GM13976 (cell line): ENCODE measurements at places on chromosomes 3 and 15.

- DNase-seq, result no peak
Measured at GRCh38 chr15:91885714-91886270, 32.3 kb downstream of the SLCO3A1 start.

DNA sequence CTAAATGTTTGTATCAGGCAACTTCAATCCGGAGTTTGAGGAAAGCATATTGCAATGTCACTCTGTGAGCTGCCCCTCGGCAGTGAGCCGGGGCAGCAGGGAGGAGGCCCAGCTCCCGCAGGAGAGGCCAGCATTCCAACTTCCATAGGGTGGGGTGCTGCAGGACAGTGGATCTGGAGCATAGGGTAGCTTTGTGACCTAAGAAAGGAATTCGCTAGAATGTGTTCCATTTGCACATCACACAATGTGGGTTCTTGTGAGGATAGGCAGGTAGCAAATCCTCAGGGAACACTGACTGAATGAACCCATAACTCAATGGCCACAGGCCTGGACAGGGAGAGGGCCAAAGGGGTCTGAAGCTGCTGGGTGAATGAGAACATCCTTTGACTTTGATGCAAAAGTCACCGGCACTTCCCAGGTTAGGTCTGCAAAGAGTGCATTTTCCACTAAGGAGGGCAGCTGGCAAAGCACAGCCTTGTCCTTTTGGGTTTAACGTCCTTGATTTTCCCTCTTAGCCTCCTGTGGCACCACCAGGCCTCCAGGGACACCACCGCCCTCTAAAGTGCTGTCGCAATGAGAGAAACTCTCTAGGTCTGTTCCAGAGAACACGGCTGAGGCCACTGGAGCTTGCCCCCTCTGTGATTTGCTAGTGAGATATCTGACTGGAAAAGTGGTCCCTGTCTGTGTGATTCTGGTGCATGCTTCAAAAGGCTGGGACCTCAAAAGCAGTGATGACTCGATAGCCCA is 36.2 kb downstream of the GABRB3 start:
- no peak for DNase-seq

GRCh38 chr3:20837676-20838302 is 651.8 kb upstream of the SGO1 start:
- DNase-seq, result no peak

DNA sequence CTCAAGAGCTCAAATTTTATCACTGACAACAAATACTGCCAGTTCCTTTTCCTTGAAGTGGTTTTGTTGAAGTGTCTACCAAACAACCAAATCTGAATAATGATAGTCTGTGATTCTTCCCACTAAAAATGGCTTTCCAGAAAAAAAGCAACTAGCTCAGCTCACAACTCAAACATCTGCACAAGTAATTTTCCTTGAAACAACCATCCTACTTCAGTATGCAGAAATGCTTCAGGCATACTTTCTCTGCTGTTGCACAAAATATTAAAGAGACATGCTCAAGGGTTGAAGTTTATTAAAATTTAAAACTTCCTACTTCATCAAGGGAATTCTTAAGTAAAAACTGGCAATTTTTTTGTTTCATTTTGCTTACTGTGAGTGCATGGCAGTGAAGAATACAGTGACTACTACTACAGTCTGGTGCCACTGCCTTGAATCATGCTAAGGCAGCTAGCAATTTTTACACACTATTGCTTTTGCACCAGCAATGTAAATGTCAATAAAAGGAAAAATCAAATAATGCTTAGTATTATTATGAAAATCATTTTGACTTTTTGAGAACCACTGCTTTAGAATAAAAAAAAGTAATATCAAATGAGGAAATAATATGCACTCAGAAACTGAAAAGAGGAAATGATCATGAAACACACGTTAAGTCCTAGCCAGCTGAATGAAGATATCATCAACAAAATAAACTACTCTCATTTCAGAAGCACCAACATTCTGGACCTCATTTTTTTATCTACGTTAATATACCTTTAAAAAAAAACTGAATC is 33.6 kb downstream of the VPS13C start:
- no peak for DNase-seq

DNA sequence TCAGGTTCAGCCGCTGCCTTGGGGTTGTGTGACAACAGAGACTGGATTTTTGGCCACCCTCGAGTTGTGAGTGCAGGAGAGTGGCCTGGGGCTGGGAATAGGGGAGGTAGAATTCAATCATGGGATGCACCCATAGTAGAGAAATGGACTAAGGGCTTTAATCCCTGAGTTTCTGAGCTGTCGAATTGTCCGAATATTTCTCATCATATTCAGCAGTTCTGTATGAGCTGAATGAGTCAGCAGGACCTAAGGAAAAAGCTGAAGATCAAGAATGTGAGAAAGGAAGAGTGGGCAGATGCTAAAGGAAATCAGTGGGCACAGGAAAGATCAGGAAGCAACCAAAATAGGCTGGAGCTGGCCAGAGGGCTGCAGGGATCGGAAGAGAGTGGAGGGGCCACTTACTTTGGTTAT is 44.4 kb upstream of the SACM1L start:
- no peak for DNase-seq

- no peak for DNase-seq
Measured at GRCh38 chr3:136805795-136806194, 13.1 kb upstream of the SLC35G2 start.

DNA sequence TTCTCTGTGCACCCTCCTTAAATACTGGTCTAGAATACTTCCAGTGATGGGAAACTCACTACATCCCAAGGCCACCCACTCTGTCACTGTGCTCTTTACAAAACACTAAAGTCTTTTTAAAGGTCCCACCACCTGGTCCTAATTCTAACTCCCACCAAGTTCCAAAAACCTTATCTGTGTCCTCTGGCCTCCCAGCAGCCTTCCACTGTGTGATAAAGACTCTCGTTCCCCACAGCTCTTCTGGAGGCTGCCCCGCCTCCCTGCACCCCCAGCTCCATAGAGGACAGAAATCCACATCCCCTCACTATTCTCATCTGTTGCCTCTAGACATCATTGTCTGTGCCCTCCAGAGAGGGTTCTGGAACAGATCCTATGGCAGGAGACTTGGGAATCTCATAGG is 276.4 kb downstream of the FAM43A start:
- DNase-seq, result no peak

- DNase-seq, result peak; percentile 10
Measured at GRCh38 chr3:35946121-35946853, 307.0 kb downstream of the ARPP21 start.

GRCh38 chr3:144626835-144627234 is 655.2 kb downstream of the DIPK2A start:
- no peak for DNase-seq

GRCh38 chr3:37072892-37073291 is 79.6 kb downstream of the MLH1 start:
- DNase-seq, result no peak

DNA sequence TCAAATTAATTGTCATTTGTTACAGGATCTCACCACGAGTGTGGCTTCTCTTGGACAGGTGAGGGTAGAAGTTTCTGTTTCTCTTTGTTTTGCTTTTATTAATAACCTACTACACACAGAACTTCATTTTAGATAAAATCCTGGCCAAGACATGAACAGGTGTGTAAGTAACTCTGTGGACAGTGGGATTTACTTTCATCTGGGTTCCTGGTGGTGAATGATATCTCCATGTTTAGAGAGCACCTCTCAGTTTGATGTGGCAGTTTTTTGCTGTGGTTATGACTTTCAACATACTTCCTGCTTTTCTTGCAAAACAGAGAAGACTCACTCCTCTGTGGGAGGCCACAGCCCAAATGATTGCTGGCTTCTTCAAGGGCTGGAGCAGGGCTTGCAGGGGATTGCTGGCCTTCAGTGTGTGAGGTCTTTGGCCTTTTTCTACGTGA is 71.1 kb upstream of the XCR1 start:
- peak; percentile 51 for DNase-seq

DNA sequence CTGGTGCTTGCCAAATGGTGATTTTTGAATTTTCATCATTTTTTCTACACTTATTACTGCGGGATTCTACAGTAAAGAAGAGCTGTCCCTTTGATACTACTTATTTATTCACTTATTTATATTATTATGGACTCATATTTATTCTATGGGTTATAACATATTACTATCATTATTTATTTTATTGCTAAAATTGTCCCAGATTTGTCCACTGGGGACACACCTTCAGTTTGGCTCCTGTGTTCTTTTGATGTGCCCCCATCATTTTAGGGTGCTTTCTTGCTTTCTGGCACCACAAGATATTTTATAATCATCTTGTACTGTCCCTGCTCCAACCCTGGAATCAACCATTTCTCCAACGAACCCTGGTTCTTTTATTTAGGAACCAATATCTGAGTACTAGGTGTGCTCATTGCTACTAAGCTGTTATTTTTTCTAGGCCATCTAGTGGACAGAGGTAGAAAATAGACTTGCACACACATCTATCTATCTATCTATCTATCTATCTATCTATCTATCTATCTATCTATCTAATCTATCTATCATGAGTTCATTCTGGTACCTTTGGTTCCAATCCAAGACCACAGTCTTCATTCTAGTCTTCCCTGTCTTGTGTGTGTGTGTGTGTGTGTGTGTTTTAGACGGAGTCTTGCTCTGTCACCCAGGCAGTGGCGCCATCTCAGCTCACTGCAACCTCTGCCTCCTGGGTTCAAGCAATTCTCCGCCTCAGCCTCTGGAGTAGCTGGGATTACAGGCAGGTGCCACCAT is 16.0 kb downstream of the SLC22A14 start:
- no peak for DNase-seq

- DNase-seq, result no peak
Measured at GRCh38 chr15:87672309-87673288, 583.9 kb downstream of the NTRK3 start.

DNA sequence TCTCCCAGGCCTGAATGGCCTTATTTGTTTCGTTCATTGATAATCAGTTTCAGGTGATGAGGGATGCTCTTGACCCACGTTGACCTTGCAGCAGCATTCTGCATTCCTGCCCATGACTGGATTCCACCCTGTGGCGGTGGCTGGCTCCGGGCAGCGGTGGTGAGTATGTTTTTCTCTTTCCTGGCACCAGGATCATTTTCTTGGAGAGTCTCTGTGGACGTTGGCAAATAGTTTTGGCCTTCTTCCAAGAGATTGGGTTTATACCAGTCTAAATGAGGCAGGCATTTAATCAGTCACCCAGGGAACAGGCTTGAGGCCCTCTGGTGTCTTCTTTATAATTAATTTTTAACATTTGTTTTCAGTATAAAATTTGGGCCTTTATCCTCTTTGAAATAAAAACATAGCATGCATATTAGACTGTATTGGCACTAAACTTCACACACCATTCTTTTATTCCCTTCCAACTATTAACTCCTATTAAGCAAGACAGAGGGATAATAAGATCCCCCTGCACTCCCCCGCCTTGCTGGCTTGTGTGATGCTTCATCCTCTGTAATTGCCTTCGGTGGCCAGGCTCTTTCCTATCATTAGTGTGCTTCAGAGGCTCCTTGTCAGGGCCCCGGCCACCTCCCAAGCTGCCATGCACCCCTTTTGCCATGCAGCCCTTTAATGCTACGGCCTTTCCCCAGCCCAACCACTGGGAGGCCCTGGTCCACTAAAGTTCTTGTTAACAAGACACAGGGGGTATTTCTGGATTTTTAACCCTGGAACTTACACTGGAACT is 176.2 kb upstream of the TOPAZ1 start:
- no peak for DNase-seq

GRCh38 chr3:129553171-129553570 is 10.2 kb downstream of the H1-8 start:
- no peak for DNase-seq

- DNase-seq, result no peak
Measured at GRCh38 chr3:107837895-107838612, 252.8 kb downstream of the CD47 start.

- DNase-seq, result peak; percentile 88
Measured at GRCh38 chr15:76987896-76988860, 6.7 kb upstream of the PSTPIP1 start.

- peak; percentile 62 for DNase-seq
Measured at GRCh38 chr3:23830869-23831484, 25.2 kb downstream of the UBE2E1 start.

DNA sequence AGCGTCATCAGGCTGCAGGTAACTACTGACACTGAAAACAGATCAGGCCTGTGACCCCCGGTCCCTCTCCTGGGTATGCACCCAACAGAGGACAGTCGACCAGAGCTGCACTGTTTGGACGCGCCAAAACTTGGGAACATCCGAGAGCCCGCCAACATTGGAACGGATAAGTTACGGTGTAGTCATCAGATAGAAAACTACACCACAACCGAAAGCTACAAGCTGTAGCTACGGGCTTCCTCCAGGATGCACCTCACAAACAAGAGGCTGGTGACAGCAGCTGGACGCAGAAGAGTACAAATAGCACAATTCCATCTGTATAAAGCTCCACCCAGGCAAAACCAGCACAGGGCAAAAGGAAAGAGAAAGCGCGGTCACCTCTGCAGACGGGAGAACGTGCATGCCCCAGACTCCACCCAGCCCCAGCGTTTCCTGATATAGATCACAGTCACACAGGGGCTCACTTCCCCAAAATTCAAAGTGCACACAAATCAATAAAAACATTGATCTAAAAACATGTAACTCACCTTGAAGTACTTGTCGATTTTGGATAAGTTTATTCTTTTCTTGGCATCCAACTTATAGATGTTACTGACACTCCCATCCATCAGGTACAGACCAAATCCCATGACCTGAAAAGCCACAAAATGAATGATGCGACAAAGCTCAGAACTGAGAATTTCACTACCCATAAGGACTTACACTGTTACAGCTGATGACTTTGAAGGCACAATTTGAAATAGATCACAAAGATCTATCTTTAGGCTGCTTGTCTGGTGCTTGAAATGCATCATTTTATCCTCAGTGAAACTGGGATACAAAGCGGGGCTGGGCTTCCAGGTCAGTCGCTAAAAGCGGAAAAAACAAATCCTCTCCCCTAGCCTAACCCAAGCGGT is 43.3 kb downstream of the CYFIP1 start:
- peak; percentile 79 for DNase-seq

DNA sequence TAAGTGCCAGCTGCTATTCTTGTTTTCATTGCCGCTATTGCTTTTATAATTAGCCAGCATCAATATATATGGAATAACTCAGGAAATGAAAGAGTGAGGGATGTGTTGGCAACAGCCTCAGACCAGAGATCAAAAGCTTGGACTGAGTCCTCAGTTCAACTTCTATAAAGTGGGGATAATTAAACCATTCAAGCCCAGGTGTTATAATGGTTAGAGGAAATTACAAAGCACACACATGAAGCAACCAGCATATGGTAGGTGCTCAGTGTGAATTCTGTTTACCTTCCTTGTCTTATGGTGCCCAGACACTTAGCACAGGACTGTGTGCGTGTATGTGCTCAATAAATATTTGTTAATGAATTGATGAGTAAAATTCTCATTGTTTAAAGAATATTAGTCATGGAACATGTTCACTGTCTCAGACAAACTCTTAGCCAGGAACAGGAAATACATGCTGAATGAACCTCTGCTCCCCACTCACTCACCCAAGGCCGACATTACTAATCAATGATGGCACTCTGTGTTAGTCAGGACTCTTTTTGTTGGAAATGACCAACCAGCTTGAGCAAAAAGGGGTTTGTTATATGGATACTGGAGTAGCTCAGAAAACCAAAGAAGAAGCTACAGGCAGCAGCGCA is 16.7 kb upstream of the CCDC174 start:
- no peak for DNase-seq
